AG09309 (cell line): ENCODE measurements at places on chromosomes 4 and X.

DNA sequence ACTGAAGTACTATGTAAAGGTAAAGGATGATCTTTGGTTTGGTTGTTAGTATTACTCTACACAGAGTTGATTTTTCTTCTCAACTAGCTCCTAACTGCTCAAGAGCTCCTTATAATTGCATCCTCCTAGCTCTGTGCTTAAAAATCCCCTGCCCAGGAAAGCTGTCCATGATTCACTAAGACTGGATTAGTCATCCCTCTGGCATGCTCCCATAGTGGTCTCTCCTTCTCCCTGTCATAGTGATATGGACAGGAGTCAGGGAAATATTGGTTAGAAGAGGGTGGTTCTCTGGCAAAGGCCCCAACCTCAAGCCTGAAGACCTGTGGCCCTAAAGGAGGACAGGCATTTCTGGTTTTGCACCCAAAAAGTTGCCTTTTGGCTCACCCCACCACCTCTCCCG lies 242.3 kb upstream of the KCNIP4 start:
- DNase-seq: peak; percentile 42

GRCh38 chr4:125663896-125664767 lies 349.4 kb downstream of the FAT4 start:
- DNase-seq: no peak

GRCh38 chrX:121649417-121649816 lies 602.0 kb downstream of the GLUD2 start:
- DNase-seq: no peak

DNA sequence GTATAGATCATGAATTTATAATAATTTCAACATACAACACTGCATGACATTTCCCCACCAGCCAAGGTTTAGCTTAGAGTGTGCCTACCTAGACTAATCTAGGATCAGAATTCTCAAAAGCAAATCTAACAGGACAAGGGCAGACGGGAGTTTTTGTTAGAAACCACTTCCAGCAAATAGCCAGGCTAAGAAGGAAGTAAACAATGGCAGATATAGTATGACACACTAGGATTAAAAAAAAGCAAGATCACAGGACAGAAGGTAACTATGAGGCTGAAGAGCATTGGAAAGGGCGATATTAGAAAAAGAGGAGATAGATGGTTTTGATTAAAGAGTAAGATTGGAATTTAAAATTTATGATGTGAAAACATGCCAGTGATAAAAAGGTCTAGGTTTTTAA lies 124.8 kb downstream of the LRBA start:
- DNase-seq: no peak

- no peak for DNase-seq
Measured at GRCh38 chr4:85818700-85819099, 343.8 kb downstream of the ARHGAP24 start.

GRCh38 chrX:13009273-13009672 lies 34.4 kb downstream of the TMSB4X start:
- no peak for DNase-seq

DNA sequence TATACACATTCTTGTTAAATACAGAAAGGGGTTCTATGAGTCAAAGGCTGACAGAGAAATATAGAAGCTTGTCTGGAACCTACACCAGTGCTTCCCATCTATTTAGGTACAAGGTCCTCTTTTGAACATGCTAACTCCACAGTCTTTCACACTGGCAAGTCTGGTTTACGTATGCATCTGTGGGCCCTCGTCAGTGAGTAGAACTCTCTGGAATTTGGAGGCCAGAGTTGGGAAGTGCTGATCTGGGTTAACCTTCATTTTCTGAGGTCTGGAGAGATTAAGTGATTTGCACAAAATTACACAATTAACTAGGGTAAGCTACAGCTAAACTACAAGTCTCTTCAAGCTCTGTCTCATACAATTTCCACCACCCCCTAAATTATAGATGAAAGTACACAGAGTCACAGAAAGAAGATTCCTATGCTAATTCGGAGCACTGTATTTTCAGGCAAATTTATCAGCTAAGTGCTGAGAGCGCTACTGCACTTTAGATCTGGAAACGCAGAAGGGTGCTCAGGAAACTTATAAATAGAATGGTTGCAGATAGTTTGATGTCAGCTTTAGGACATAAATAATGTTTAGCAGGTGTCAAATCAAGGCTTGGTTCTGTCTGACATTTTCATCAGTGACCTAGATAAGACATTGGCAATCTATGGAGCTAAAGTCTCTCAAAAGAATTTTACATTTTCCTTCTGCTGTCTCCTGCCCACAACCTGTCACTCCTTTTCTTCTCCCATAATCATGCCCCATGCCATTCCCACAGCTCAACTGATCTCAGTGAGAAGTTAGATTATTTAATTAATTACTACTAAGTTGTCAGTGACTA lies 43.0 kb upstream of the PDLIM5 start:
- no peak for DNase-seq

GRCh38 chr4:124514588-124514987 lies 197.9 kb downstream of the ANKRD50 start:
- DNase-seq: no peak

DNA sequence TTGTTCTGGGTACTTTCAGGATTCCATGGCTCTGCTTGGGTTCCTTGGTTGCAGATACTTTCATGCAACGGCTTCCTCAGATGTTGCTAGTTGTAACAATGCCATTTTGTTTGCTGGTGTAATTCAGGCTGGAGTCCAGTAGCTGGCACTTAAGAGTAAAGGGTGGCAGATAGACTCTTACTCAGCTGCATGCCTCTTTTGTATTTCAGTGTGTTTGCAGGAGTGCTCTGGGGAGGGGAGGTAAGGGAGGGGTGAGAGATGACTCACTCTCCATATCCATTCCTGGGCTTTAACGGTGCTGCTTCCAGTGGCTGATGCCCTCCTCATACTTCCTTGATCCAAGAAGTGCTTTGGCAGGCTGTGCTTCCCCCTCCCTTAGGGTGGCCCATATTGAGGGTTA lies 155.2 kb downstream of the ZNF330 start:
- peak; percentile 89 for DNase-seq
